H9 (cell line): ENCODE measurements at places on chromosomes 11 and 22. TPM values are rescaled to one million over a fixed set of nuclear protein-coding genes. Genes with fewer than 3 reads are reported as not detected.

Gene TBX10
- total RNA-seq: not detected in 2 replicates

Gene SHANK2
- 22.1 and 23.8 TPM in 2 replicates for total RNA-seq

Gene HEPHL1
- 0.07 TPM in 1 of 2 replicates, not detected in the other for total RNA-seq

Gene ACTN3
- total RNA-seq: 45.7 TPM in 2 replicates

Gene OR52I2
- not detected in 2 replicates for total RNA-seq

Gene BLID
- total RNA-seq: not detected in 2 replicates

Gene NAALAD2
- 1.8 and 2.1 TPM in 2 replicates for total RNA-seq

Gene PPM1F
- total RNA-seq: 19.0 and 21.1 TPM in 2 replicates

Gene B4GAT1
- 24.3 and 26.3 TPM in 2 replicates for total RNA-seq

Gene STK33
- 16.4 and 19.5 TPM in 2 replicates for total RNA-seq

Gene E2F8
- total RNA-seq: 11.0 and 11.3 TPM in 2 replicates

Gene ARSA
- total RNA-seq: 10.3 and 11.0 TPM in 2 replicates

DNA sequence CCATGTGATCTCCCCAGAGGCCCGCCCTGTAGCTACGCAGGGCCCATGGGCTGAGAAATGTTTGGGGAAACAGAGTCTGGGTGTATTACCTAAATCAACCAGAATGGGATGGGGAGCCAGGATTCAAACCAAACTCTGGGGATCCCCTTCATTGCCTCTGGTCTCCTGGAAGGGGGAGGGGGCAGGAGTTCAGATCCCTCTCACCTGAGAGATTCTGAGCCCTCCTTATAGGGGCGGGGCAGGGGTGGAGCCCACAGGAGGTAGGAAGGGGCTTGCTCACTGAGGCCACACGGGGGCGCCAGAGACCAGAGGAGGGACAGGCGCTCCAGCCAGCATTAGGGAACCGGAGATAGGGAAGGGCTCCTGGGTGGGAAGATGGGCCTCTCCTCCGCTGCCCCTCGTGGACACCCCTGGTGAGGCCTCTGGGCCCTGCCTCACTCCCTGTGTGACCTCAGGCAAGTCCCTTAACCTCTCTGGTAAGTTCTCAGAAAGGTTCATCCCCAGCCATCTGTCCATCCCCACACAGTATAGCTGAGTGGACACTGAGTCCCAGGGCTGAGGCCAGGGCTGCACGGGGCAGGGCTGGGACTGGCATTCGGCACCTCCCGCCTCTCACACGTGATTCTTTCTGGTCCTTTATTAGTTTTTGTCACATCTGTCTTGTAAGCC is 2.7 kb upstream of the CDC42BPG start:
- H3K36me3 ChIP-seq: no peaks in the 10 kb centered on the region
- H3K4me1 ChIP-seq: no peaks in the 10 kb centered on the region
- no peaks in the 10 kb centered on the region for H3K27me3 ChIP-seq
- H3K4me3 ChIP-seq: peak overlapping the region; percentile 70
- H3K27ac ChIP-seq: no peak overlapping the region

DNA sequence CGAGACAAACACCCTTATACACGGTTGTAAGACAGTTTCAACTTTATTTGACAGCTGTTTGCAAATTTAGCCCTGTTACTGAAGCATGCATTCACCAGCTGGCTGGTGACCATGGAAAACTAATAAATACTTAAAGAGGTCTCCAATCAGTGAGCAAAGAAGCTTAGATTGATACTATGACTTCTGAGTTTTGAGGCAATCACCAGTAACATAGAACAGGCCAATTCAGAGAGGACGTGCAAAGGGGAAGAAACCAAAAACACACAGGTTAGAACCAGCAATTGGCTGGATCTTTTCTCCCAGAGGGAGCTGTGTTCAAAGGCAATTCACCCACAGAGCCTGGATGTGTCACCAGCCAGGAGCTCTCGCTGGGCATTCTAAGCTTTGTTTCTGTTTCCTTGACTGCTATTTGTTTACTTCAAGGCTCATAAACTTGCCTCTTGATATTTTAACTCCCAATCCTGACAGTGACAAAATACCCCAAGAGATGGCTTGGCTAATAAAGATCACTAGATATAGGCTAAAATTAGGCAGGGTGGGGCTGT is 113.6 kb upstream of the MTMR2 start:
- DNase-seq: no peak
- no peaks in the 10 kb centered on the region for H3K27me3 ChIP-seq
- no peak overlapping the region for H3K4me3 ChIP-seq
- H3K4me1 ChIP-seq: 0 out of 2 replicates have a peak, but pooled peaks cover 3% of the 10 kb centered on the region
- H3K36me3 ChIP-seq: no peaks in the 10 kb centered on the region

DNA sequence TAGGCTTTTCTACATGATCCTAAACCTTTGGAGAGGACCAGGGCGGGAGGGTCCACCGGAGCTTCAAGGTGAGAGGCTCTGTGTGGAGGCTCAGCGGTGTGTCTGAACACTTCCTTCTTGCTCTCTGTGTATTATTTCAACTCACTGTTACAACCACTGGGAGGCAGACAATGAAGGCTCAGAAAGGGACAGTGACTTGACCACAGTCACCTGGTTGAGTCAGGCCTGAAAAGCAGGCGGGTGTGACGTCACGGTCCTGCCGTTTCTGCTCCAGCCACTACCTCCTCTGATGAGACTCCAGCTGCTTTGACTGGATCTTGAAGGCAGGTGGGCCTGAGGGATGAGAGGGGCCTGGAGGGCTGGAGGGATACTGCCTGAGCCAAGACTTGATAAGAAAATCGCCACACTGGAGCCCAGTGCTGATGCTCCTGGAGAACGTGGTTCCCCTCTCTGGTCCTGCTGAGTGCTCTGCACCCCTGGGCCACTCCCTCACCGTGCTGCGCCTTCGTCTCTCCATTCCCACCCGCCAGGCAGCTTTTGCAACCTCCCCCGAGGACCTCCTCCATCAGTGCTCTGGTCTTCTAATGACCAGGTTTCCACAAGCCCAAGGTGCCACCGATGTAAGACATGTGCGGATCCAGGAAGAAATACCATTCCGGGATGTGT is 27.9 kb downstream of the KCNC1 start:
- no peaks in the 10 kb centered on the region for H3K4me1 ChIP-seq
- no peak overlapping the region for H3K4me3 ChIP-seq
- no peaks in the 10 kb centered on the region for H3K36me3 ChIP-seq
- no peak overlapping the region for H3K27ac ChIP-seq
- DNase-seq: no peak

GRCh38 chr22:44393066-44393465 is 80.3 kb upstream of the SHISAL1 start:
- H3K36me3 ChIP-seq: no peaks in the 10 kb centered on the region
- no peaks in the 10 kb centered on the region for H3K27me3 ChIP-seq
- no peaks in the 10 kb centered on the region for H3K4me1 ChIP-seq
